Skeletal muscle cell (primary cell): ENCODE measurements at places on chromosomes 11 and 22.
A peak's percentile ranks its signal among the peaks of the same experiment; 100 is the strongest.

GRCh38 chr11:83241291-83241946 lies 44.7 kb downstream of the CCDC90B start:
- DNase-seq = peak; percentile 9

DNA sequence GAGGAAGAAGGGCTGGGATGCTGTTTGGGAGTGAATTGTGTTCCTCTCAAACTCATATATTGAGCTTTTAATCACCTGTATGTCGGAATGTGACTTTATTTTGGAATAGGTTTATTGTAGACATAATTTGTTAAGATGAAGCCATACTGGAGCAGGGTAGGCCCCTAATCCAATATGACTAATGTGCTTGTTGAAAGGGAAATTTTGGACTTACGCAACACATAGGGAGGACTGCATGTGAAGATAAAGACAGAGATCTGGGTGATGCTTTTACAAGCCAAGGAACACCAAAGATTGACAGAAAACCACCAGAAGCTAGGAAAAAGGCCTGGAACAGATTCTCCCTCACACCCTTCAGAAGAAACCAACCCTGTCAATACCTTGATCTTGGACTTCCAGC lies 43.2 kb upstream of the OVCH2 start:
- DNase-seq = no peak

DNA sequence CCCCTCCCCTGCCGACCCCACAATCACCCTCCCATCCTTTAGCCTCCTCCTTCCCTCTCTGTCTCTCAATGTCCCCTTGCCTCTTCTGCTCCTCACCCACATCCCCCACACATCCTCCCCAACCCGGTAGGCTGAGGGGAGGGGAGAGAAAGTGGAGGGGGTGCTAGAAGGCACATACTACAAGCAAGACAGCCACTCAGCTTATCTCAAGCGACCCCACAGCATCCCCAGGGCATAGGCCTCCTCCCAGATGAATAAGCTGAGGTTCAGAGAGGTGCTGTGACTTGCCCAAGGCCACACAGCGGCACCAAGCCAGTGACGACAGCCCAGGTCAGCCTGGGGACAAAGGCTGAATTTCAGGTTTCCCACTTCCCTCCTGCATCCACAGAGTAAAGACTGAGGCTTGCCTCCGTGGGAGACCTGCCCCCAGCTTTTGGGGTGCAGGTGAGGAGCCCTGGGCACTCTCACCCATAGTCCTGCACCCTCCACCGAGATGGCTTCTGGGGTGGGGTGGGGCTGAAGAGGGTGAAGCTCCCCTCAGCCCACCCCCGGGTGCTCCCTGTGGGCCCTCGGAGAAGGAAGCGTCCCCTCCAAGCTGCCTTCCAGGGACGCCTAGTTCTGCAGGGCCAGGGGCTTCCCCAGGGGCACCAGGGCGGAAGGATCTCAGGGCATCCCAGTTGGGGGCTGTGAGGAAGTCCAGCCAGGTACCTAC lies 511 bp downstream of the RAC2 start:
- no peak for DNase-seq

DNA sequence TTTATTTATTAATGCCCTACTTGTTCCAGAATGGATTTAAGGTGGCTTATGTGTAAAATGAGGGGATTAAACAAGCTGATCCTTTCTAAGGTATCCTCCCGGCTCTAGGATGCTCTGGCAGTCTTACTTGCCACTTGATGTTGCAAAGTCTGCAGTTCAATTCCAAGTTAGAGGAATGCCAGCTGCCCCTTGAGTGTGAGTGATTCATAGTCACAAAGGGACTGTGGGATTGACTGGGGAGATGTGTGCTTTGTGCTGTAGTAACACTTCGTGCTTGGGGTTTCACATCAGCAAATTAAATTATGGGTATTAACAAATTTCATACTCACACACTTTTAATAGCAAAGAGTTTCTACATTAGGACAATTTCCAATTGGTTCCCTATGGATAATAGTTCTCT lies 550.8 kb upstream of the CADM1 start:
- no peak for DNase-seq

- DNase-seq = no peak
These were observed 668 bp downstream of the MADD start for GRCh38 chr11:47270331-47271271.

DNA sequence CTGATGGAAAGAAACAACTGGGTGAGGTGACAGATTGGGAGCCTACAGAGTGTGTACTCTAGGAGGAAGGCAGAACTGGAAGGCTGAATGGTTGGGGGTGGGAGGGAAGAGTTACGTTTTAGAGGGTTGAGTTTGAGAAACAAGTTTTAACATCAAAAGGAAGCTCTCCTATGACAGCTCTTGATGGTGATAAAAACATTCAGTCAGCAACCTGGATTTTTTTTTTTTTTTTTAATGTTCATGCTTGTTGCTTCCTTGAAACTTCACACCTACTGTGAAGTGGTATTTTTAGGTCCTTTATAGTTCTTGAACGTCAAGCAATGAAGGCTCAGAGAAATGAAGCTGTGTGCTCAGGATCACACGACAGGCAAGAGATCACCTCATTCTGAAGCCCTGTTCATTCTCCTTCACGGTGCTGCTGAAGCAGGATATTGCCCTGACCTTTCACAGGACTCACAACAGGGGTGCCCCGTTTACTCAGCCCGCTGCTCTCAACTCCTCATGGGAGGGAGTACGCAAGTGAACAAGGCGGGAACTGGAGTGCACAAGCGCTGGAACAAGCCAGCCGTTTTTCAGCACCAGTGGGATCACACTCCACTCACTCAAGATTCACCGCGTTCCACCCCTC lies 1.6 kb upstream of the TMEM109 start:
- no peak for DNase-seq

DNA sequence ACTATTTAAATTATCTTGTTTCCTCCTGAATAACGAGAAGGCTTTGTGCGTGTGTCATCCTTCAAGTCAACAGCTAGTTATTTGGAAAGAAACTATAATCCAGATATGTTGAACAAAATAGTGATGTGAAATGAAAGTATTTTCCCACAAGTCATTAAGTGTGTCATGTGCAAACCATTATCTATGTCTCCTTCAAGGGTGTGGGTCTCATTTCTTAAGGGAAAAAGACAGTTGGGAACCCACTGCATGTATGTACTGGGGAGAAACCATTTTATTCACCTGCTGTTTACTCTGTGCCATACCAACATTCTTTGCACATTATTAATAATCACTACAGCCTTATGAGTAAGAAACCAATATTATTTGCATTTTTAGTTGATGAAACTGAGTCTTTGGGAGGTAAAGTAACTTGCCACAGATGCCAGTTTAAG lies 145.3 kb upstream of the CTSC start:
- DNase-seq = no peak

DNA sequence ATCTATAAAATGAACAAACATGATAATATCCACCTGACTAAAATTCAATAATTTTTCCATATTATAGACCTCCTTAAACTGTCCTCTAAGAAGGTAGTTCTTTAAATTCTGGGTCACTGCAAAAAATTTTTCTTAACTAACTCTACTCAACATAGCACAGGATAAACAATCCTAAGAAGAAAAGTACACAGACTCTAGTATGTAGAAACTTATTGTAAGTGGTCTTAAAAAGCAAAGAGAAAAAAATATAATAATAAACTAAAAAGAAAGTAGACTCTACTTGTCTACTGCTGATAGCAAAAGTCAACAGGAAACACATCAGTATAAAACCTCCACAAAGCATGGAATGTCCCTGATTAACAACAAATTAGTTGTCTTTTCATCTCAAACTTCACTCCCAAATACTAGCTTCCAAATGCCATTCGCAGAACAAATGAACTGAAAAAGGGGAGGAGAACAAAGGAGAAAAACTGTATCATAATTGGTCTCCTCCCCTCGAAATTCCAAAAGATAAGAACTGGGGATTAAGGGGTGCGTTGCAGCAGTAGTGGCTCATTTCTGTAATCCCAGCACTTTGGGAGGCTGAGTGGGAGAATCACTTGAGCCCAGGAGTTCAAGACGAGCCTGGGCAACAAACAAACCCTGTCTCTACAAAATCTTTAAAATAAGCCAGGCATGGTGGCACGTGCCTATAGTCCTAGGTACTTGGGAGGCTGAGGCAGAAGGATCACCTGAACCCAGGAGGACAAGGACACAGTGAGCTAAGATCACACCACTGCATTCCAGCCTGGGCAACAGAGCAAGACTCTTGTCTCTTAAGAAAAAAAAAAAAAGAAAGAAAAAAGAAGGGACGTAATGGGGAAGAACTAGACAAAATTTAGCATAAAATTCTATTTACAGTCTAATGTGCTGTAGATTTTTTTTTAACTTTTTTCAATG lies 6.5 kb downstream of the FCHSD2 start:
- DNase-seq = no peak

- DNase-seq = no peak
These were observed 32.1 kb downstream of the SERPIND1 start for GRCh38 chr22:20805972-20806471.

- DNase-seq = no peak
These were observed 51.4 kb downstream of the ME3 start for GRCh38 chr11:86620891-86621521.

GRCh38 chr11:64799623-64800302 lies 3.3 kb downstream of the MAP4K2 start:
- DNase-seq = no peak

DNA sequence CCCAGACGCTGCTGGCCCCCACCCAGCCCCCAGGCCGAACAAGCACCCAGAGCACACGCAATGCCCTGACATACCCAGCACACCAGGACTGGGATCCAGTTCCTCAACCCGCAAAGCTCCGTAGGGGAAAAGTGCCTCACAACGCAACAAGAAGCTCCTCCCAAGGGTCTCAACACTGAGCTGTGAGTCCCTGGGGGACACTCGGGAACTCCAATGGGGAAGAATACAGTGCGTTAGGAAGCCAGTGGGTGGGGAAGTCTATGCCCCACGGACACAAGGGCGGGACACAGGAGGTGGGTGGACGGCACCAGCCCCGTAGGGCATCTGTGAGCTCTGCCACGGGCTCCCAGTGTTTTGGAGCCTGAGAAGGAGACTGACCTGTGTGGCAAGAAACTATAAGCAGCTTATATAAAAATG lies 1.6 kb downstream of the DEAF1 start:
- DNase-seq = no peak

DNA sequence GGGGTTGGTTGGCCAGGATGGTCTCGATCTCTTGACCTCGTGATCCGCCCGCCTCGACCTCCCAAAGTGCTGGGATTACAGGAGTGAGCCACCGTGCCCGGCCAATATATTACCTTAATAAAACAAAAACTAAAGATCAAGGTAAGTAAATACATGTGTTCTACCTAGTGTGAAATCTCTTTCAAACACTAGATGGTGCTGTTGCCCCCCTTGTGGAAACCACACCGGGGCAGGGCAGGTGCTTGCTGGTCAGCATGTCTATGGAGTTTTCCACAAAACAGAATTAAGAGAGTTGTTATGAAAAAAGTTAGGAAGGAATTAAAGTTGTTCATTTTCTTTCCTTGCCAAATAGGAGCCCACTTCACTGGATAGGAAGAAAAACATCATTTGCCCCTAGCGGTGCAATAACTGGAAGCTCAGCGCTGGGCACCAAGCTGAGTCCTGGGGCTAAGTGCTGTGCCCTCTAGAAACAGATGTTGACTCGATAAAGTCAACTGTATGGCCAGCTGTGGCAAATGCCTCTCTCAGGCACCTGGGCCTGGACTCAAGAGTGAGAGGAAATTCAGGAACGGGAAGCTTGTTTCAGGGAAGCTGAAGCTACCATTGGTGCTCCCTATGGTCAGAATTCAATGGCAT lies 6.3 kb upstream of the KCNJ5 start:
- DNase-seq = no peak

GRCh38 chr22:32534252-32535235 lies 59.9 kb downstream of the FBXO7 start:
- no peak for DNase-seq

DNA sequence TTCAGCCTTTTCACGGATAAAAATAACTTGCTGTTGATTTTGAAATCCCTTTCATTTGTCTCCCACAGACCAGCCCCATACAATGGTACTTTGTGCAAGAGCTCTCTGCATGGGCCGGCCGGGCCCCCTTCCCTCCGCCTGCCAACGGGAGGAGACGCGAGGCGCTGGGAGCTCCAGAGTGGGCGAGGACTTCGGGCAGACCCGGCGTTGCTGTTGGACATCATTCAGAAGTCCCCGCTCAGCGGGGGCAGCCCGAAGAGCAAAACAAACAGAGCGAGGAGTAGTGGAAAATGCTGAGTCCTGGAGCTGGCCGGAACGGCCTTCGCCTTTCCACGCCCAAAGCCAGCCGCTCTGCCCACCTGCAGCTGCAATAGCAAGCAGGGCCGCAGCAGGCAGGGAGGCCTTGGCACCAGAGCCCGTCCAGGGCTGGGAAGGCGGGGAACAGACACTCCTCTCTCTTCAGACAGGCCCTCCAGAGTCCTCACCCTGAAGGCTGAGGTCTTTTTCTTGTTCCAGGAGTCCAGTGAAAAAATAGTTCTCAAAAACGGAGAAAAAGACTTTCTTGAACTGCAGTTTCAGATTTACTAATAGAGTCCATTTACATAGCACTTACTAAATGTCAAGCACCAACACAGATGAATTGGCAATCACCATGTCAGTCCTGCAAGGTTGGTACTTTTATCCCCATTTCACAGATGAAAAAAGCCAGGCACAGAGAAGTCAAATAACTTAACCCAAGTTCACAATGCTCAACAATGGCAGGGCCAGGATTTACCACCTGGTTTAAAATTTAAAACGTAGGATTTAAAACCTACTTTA lies 135.5 kb downstream of the ETS1 start:
- peak; percentile 41 for DNase-seq

GRCh38 chr22:48426466-48427380 lies 1401.0 kb downstream of the BRD1 start:
- no peak for DNase-seq

DNA sequence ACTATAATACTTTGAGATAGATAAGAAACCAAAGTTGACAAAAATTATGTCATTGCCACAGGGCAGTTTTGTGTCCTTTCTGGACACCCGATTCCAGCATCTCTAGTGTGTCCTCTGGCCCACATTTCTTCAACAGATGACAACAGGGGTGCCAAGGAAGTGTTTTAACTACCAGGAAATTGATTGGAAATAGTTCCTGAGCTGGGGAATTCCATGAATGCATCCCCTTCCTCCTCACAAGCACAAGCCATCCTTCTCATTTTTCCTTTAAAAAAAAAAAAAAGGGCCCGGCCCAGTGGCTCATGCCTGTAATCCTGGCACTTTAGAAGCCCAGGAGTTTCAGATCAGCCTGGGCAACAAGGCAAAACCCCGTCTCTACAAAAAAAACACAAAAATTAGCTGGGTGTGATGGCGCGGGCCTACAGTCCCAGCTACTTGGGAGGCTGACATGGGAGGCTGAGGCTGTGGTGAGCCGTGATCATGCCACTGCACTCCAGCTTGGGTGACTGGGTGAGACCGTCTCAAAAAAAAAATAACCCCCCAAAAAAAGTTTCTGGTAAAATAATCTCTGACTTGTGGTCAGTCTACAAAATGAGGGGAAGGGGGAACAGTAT lies 797 bp upstream of the B3GAT3 start:
- DNase-seq = no peak
